Fibroblast of skin of back (primary cell): ENCODE measurements at places on chromosomes 5 and 9.
A peak's percentile ranks its signal among the peaks of the same experiment; 100 is the strongest.

- no peak for DNase-seq
Observed at GRCh38 chr9:38032266-38033110, 36.5 kb downstream of the SHB start.

- no peak for DNase-seq
Observed at GRCh38 chr9:127366594-127366993, 30.4 kb upstream of the SLC2A8 start.

DNA sequence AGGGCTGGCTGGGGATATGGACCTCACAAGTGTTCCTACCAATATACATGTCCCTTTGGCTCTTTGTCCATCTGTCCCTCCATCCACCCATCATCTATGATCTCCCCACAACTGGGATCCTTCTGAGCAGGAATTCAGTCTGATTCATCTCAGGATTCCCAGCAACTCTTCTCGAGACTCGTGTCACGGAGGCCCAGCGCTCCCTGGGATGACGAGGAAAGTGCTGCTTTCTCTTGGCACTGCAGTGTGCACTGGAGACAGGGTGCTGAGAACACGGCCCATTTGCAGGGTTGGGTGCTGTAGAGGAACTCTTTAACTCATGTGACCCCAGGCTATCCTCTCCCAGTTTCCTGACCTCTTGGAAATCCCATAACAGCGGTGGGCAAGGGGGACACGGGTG lies 72.9 kb downstream of the ANGPTL2 start:
- DNase-seq, result no peak

- DNase-seq, result no peak
Observed at GRCh38 chr9:33843312-33843961, 26.5 kb downstream of the UBE2R2 start.

DNA sequence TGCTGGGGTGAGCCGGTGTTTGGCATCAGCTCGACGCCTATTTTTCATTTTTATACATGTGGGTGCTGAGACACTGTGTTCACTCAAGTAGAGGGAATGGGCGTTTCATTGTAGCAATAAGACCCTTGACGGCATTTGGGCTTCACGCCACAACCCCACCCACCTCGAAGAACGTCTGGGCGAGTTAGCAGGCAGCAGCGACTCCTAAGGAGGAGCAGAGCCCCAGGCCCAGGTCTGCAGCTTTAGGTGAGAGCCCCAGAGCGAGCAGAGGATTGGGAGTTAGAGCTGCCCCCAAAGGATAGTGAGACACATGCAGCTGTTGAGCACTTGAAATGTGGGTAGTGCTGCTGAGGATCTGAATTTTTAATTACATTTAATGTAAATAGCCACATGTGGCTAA lies 1.6 kb upstream of the ZFP62 start:
- no peak for DNase-seq

DNA sequence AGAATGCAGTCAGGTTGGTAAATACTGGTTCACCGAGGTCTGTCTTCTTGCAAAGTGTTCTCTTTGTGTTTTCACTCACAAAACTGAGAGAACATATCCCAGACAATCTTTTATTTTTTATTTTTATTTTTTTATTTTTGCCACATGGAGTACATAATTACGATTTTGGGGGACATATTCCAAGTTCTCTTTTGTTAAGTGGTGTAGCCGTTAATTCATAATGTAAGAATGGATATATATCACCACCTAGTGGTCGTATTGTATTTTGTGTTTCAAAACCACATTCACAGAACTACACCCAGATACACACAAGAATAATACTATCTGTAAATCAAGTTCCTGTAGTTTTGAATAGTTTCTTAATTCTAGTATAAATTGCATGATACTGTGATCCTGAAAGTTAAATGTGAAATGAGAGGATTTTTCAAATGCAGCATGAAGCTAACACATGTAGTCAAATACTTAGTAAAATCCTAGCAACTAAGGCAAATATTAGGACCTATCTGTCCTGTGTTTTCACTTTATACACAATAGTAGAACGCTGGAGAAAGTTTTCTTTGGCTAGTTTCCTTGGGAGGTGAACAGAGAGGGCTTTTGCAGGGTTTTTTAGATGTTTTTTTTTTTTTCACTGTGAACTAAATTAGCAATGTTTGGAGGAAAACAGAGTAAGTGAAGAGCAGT lies 92.7 kb downstream of the VCAN start:
- peak; percentile 40 for DNase-seq

DNA sequence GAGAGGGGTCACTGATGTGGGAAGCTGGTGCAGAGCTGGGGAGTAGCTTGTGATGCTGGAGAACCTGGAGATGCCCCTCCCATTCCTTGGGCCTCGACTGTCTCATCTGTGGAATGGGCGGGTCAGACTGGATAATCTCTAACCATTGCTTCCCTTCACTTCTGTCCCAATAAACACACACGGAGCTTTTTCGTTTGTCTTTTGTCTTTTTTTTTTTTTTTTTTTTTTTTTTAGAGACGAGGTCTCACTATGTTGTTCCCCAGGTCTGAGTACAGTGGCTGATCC lies 36.5 kb downstream of the ALG2 start:
- no peak for DNase-seq

GRCh38 chr9:98971168-98971914 lies 27.6 kb downstream of the COL15A1 start:
- DNase-seq, result peak; percentile 84

- no peak for DNase-seq
Observed at GRCh38 chr9:36729906-36730305, 157.2 kb downstream of the MELK start.

- peak; percentile 96 for DNase-seq
Observed at GRCh38 chr5:39775086-39775796, 350.5 kb upstream of the DAB2 start.

DNA sequence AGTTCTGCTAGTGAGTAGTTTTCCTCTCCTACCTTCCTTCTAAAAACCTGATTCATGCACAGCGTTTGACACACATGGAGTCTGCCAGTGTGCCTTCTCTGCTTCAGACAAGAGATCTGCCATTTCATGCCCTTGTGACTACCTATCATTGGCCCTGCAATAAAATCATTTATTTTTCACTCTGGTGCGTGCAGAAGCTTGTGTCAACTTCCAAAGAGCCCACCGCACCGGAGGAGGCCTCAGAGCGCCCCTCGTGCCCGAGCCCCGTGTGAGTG lies 13.7 kb downstream of the HNRNPH1 start:
- DNase-seq, result no peak

- DNase-seq, result no peak
Observed at GRCh38 chr5:1374030-1374678, 29.3 kb upstream of the CLPTM1L start.

- DNase-seq, result peak; percentile 81
Observed at GRCh38 chr9:137618105-137619067, at the start of gene EHMT1. EHMT1 (plus strand) TSS chr9:137619005; CDS start chr9:137619029, 24 bp downstream.

GRCh38 chr9:135580664-135581380 lies 19.3 kb downstream of the PAEP start:
- no peak for DNase-seq

DNA sequence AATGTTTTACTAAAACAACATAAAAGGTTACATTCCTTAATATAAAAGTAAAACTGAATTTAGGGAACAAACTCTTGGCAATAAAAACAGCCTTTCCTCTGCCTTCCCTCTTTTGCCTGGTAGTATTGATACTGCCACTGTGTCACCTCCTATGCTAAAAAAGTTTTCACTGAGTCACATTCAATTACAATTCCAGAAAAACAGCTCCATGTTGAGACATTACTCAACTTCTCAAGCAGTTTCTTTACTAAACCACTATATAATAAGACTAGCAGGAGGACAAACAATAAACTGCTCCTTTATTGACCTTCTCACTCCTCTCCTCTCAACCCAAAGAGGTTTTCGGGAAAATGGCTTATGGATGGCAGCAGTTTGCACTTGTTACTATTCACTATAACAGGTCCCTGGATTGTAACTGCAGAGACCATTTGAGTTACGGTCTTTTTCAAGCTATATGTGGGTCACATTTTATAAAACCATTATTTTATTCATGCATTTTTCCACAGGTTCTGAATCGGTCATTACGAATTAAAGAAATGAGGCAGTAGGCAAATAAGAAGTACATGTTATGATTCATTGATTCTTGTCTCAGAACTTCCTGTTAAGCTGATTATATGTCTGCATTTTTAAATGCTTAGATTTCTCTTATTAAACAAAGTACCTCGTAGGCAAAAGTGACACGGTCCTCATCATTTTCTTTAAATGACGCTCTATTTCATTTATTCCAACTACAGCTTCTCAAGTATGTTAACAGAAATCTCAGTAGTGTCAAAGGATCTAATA lies 2.1 kb downstream of the ZDHHC21 start:
- DNase-seq, result no peak

GRCh38 chr5:644509-644908 lies 32.4 kb downstream of the CEP72 start:
- DNase-seq, result no peak

- no peak for DNase-seq
Observed at GRCh38 chr9:119088002-119088547, 281.2 kb downstream of the BRINP1 start.

GRCh38 chr9:133960568-133961129 lies 31.5 kb downstream of the VAV2 start:
- no peak for DNase-seq

GRCh38 chr9:112093870-112094216 lies 81.3 kb downstream of the SUSD1 start:
- no peak for DNase-seq

DNA sequence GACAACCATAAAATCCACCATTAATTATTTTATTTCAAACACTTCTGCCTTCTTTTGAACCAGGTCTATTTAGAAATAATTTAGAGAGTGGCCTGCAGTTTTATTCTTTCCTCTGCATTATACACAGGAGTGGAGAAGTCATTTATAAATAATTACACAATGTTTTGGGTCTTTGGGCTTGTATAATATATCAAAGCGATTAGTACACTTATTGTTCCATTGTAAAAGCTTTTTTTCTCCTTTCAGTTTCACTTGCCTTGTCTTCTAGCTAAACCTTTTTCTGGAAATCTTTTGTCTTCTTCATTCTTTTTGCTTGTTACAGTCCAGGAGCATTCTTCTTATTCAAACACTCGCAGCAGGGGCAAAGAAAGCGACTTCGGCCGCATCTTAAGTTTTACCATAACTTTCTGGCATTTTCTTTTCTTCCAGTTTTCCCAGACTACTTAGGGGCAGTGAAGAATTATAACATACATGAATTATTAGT lies 7.3 kb upstream of the NEUROG1 start:
- DNase-seq, result no peak

GRCh38 chr5:146051678-146052077 lies 53.7 kb downstream of the PLAC8L1 start:
- peak; percentile 67 for DNase-seq

DNA sequence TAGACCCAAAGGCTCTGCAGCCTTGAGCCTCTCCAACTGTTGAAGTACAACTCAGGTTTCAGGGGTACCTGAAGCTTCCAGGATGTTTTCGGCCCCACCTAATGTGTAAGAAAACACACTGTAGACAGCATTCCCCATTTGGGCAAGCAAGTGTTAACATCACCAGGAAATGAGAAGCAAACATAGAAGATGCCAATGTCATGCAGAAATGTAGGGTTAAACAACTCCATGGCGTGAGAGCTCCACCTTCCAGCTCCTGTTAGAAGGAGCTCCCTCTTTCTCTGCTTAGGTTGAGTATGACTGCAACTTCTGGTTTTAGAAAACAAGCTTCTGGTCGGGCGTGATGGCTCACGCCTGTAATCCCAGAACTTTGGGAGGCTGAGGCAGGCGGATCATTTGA lies 31.0 kb upstream of the DENND1A start:
- DNase-seq, result no peak

DNA sequence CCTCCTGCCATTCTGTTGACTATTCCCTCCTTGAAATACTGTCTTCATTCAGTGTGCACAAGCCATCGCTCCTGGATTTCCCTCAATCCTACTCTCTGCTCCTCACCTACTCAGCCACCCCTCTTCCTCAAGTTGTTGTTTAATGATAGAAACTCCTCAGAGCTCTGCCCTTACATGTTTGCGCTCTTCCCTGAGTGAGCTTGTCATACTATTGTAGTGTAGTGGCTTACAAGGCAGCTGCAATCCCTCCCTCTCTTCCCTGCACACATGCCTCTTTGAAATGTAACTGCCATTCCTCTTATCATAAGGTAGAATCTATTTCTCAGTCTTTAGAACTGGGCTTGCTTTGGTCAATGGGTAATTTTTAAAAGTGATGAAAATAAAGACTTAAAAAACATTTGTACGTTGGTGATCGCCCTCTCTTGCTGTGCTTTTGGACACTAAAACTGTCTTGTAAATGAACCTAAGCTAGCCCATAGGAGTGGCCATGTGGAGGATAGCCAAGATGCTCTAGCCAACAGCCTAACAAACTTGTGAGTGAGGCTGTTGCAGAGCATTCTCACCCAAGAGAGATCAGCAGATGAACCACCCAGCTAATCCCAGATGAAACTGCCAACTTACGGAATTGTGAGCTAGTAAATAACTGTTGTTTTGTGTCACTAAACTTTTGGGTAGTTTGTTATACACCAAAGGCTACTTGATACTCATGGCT lies 18.1 kb upstream of the SMAD5 start:
- no peak for DNase-seq

GRCh38 chr5:140152022-140152999 lies 22.7 kb upstream of the CYSTM1 start:
- no peak for DNase-seq

DNA sequence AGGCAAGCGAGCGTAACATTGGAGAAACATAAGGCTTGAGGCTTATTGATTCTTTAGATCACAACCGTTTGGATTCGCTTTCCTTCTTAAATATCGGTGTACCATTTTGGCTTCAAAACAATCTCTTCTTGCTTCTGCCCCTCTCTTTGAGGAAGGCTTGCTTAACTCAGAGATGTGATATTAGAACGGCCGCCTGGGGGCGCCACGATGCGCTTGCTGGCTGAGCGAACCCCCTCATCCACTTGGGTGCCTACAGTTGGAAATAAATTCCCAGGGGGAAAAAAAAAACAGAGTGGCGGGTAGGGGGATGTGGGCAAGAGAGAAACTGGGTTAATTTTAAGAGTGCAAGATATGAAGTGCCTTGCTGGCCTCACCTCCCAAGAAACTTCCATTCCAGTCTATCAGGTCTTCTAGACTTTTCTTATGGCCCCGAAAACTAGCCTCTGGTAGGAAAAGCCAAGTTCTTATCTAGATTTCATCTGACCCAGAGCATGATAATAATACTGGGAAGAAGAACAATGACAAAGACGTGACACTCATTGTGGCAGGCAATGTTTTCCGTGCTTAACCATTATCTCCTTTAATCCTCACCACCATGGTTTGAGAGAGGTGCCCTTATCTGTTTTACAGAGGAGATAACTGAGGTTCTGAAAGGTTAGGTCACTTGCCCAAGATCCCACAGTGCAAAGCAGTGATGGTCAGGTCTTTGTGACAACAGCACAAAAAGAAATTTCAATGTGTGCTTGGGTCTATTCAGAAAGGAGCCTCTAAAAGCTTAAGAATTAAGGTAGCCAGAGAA lies 115.8 kb downstream of the DPYSL3 start:
- no peak for DNase-seq

DNA sequence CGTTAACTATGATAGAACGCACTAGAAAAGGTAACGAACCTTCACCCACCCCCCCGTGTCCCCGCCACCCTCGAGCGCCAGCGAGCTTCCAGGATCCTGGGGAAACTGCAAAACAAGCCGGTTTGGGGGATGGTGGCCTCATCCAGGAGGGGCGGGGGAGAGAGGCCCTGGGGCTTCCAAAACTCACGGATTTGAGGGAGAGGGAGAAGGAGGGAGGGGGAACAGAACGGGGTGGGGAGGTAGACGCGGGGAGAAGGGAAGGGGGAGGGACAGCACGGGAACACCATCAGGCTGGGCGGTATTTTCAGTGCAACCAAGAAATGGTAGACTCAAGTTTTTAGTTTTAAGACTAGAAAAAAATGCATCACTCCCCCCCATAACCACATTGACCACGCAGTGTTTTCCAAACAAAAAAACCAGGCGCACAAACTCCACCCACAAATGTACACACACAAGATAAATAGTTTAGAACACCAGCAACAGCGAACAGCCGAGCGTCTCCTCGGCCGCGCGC lies 1.4 kb downstream of the NRARP start:
- DNase-seq, result no peak
